NCI-H446 (cell line): ENCODE measurements at places on chromosomes 12 and 14.

DNA sequence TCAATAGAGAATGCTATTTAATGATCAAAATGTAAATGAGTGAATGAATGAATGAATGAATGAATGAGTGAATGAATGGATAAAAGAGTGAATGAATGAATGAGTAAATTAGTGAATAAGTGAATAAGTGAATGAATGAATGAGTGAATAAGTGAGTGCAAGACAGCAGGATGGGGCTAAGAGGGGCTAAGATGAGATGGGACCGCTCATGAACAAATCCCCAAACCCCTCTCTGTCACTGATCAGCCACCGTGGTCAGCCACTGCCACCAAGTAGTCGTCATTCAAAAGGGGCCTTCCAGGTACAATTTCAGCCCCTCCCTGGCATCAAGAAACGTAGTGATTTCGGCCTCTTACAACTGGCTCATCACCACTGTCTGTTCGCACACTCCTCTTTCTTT is 79.2 kb downstream of the BCL11B start:
- no peak for DNase-seq

DNA sequence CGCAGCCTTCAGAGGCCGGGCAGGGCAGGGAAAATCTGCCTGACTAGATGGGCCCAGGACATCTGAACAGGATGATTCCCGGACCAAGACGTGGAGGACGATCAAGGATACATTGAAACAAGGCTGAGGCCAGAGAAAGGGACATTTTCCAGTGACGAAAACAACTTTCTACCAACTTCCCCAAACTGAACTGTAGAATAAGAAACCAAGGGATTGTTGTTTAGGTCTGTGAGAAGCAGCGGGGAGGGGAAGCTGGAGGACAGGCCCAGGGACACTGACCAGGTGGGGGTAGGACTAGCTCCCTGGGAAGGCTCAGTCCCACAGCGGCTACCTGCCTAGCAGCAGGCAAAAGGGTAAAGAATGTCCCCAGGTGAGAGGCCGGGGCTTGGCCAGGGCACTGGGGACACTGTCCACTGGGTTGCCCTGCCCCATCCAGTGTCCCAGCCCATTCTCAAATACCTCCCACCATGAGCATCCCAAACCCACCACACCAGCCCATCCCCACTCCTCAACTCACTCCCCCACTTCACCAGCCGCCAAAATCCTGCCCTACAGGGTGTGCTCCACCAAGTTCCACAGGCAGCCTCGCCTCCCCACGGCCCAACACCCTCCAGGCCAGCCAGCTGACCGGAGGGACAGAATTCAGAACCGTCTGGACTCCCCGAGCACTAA is 995 bp downstream of the TNFRSF1A start:
- DNase-seq = no peak

GRCh38 chr12:91454179-91454578 is 271.6 kb upstream of the DCN start:
- no peak for DNase-seq

DNA sequence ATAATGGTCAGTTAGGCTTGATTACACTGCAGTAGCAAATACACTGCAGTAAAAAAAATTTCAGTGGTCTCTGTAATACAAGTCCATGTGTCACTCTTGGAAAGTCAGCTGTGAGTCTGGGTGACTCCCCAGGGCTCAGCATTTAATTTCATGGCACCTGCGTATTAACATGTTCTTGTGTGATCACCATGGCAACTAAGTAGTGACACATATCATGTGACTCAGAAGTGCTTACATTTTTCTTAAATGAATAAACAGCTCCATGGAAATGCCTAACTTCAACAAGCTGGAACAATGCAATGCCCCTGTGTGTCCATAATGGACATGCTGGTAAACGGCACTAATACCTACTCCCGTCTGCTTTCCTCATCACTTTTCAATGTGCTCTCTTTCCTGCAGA is 88.5 kb upstream of the ANO4 start:
- no peak for DNase-seq

- no peak for DNase-seq
These were observed 70.2 kb downstream of the BTG1 start for GRCh38 chr12:92075425-92075914.

GRCh38 chr14:104924421-104925213 is at the start of gene PLD4:
PLD4 (plus strand) TSS chr14:104924879; CDS start chr14:104927141, 2,262 bp downstream.
- DNase-seq = no peak

DNA sequence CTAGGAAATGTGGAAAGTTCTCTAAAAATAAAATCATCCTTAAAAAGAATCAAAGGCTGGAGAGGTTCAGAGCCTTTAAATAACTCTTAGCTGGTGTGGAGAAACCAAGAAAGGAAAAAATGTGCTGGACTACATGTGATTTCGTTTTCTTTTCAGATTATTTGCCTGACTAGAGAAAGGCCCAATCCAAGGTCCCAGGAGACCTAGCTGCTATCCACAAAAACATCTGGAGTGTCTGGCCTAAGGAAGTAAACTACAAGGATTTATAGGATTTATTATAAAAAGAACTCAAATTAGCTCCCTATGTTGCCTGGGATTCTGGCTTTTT is 774 bp upstream of the TMEM30B start:
- no peak for DNase-seq

DNA sequence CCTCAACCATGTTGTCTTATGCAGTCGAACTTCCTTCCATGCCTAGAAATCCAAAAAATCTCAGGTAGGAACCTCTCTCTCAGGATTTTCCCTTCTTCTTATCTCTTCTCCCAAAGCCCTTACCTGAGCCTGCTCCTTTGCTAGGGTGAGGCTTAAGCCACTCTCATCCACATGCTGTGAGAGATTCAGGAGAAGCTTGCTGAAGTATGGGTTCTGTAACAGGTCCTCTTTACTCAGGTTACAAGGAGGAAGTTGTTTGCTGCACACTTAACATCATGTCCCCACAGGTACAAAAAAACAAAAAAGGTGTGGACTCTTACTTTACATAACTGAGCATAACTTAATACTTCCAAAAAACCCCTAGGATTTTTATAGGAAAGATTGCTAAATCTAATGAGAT is 4.5 kb downstream of the HAUS4 start:
- no peak for DNase-seq

- DNase-seq = no peak
These were observed 88.2 kb upstream of the CNOT2 start for GRCh38 chr12:70154960-70155589.

GRCh38 chr12:99984271-99985128 is at the start of gene ANKS1B:
ANKS1B (minus strand) TSS chr12:99984936; CDS start chr12:99984237, 699 bp downstream.
- DNase-seq = peak; percentile 90

DNA sequence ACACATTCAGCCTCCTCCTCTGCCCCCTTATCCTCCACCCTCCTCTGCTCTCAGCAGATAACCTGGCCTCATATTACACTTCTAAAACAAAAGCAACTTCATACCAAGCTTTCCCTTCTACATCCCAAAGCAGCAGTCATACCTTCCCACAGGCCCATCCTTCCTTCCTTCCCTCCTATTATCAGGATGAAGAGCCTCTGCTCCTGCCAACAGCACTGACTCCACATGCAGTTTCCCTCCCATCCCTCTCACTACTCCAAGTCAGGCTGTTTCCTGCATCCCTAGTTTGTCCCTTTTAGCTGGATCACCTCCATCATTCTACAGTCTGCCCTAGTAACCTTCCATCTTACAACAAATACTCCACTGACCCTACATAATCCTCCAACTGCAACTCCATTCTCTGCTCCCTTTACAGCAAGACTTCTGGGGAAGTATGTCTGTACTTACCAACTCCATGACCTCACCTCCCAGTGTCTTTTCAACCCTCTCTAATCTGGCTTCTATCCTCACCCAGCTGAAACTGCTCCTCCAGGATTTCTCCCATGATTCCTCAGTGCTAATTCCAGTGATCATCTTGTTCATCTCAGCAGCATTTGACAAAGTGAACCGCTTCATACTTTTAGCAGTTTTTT is 4.9 kb upstream of the YEATS4 start:
- DNase-seq = no peak

GRCh38 chr12:110775997-110776396 is 33.3 kb upstream of the PPP1CC start:
- no peak for DNase-seq

DNA sequence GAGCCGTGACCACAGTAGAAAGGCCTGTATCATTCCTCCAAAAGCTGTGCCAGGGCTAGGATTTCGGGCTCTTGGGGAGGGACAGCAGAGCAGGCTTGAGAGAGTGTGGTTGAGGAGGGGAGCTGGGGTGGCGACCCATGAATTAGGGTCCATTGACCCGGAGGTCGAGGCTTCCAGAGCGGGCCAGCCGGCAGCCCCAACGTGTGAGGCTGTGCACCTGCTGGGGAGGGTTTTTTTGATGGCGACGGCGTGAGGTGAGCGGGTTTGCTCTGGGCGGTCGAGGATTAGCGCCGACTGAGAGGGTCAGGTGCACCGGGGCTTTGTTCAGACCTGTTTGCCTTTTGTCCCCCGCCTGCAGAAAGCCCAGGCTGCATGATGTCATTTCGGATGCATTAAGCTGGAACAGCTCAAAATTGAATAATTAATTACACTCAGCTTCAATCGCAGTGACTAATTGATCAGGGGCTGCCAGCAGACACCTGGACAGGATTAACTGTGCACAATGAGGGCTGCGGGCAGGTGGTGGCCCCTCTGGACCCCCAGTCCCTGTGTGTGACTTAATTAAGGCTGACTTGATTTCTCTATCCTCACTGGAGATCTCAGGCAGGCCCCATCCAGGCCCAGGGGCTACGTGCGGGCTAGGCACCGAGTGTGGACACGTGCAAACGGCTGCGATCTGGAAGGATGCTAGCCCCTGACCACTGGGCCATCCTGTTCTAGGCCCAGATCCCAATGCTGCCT is 42.1 kb upstream of the MEG3 start:
- DNase-seq = no peak

- DNase-seq = no peak
These were observed 168.3 kb downstream of the DUSP6 start for GRCh38 chr12:89183985-89184435.

- DNase-seq = no peak
These were observed 4.3 kb downstream of the GALNT9 start for GRCh38 chr12:132324841-132325732.
